ENCODE measurements at places on chromosomes 3 and 15. TPM values are rescaled to one million over a fixed set of nuclear protein-coding genes. Genes with fewer than 3 reads are reported as not detected.

DNA sequence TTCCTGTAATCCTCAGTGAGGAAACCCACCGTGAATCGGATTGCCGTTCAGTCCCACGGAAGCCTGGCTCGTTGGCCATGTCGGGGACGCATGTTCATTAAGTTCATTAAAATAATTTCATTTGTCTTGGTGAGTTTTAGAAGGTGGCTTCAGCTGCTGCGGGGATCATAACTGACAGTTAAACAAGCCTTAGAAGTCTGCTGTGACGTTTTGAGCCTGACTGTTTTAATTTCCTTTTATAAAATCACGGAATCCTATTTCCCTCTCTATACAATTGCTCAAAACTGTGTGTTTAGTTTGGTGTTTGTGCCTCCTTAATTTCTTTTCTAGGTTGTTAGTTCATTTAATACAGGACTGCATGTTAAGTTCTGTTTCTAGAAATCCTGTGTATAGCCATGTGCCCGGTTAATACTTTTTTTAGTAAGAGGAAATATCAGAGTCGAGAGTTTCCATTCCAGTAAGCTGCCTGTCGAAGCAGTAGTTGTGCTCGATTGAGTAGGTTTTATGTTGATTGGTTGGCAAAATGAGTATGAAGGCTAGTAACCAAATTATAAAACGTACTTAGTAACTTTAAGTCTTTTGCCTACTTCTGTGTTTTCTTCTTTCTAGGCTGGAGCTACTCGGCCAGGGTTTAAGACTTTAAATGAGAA, 705 bp downstream of the NIPA2 start:
- H3K36me3 ChIP-seq: peaks cover 35% of the 10 kb centered on the region
- no peaks in the 10 kb centered on the region for H3K27me3 ChIP-seq
- H3K27ac ChIP-seq: peak overlapping the region; percentile 77
- H3K4me3 ChIP-seq: peak overlapping the region; percentile 88

DNA sequence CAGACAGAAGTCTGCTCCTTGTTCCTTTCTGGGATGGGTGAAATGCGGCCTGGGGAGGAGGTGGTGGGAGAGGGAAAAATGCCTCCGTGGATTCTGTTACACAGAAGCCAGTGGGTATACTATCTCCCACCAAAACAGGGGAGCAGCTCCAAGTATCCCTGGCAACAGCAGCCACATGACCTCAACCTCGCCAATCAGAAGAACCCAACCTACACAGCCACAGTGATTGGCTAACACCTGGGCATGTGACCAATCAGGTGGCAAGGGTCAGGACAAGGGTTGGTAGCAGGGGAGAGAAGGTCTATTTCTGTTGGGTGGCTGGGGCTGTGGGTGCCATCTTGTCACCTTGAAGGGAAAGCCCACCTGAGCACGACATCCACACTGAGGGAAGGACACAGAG, 9.1 kb upstream of the ACAD9 start:
- no peak overlapping the region for H3K4me3 ChIP-seq
- H3K27me3 ChIP-seq: no peaks in the 10 kb centered on the region
- no peaks in the 10 kb centered on the region for H3K36me3 ChIP-seq
- H3K27ac ChIP-seq: no peak overlapping the region
- DNase-seq: no peak

- H3K4me1 ChIP-seq: no peaks in the 10 kb centered on the region
- H3K4me3 ChIP-seq: no peak overlapping the region
- H3K27ac ChIP-seq: no peak overlapping the region
- no peaks in the 10 kb centered on the region for H3K36me3 ChIP-seq
- H3K27me3 ChIP-seq: no peaks in the 10 kb centered on the region
Observed at GRCh38 chr3:44323341-44323955, 15.1 kb upstream of the TCAIM start.

DNA sequence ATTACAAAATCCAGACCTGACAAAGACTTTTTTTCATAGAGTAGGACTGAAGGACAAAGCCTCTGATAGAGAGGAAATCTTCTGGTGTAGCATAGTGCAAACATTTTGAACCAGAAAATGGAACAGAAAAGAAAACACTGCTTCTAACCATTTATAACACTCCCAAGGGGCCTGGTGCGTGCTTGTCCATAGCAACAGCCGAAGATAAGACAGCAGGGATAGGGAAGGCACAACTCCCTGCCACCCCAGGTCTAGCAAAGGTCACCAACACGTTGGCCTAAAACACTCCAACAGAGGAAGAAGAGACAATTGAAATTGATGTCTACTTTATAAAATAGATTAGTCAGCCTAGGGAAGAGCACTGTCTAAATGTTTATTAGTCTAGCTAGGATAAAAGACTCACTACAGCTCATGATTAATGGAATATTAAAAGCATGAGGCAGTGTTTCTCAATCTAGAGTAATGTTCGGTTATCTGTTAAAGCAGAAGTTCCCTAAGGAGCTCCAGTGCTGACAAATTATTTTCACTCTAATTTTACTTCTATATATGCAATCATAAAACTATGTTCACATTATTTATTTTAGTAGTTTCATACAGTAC, 145.2 kb downstream of the P3H2 start:
- peaks cover 66% of the 10 kb centered on the region for H3K36me3 ChIP-seq
- no peak overlapping the region for H3K4me3 ChIP-seq
- no peak for DNase-seq

GRCh38 chr15:28994831-28995596, 109.2 kb downstream of the APBA2 start:
- H3K27ac ChIP-seq: no peak overlapping the region
- H3K36me3 ChIP-seq: no peaks in the 10 kb centered on the region
- no peaks in the 10 kb centered on the region for H3K27me3 ChIP-seq
- DNase-seq: no peak
- peaks cover 1% of the 10 kb centered on the region for H3K4me1 ChIP-seq

DNA sequence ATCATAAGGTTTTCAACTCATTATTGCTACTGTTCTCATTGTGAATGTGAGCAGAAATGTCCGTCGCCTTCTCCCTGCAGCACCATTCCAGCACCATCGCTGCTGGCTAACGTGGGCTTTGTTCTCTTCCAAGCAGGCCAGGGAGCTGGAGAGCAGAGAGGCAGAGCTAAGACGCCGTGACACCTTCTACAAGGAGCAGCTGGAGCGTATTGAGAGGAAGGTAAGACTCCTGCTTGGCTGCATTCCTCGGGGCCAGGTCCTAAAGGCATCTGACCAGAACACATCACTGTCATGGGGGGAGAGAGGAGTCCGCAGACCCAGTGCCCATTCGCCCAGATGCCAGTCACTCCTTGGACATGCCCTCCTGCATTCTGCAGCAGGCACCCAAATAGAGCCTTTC, 130.4 kb upstream of the PLXNA1 start:
- no peak overlapping the region for H3K4me3 ChIP-seq
- H3K27me3 ChIP-seq: no peaks in the 10 kb centered on the region
- H3K36me3 ChIP-seq: no peaks in the 10 kb centered on the region
- DNase-seq: no peak
- peaks cover 33% of the 10 kb centered on the region for H3K4me1 ChIP-seq

ZNF620 gene
- 0.69 TPM for total RNA-seq

DNA sequence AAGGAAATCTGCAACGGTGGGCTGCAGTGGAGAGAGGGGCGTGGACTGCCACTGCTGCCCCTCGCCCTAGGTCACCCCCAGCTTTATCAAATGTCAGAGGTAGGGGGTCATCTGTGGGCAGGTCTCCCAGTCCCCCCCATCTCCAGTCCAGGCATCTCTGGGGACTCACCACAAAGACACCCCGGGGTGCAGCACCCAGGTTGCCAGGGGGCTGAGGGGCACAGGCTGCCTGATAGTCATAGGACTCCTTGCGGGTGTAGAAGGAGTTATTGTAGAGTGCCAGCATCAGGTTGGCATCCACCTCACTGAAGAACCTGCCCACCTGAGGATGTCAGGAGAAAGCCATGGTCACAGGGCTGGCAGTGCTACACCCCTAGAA, 6.5 kb upstream of the TMEM115 start:
- no peaks in the 10 kb centered on the region for H3K36me3 ChIP-seq
- H3K27ac ChIP-seq: no peak overlapping the region
- H3K4me1 ChIP-seq: no peaks in the 10 kb centered on the region
- no peak for DNase-seq
- H3K4me3 ChIP-seq: no peak overlapping the region

DNA sequence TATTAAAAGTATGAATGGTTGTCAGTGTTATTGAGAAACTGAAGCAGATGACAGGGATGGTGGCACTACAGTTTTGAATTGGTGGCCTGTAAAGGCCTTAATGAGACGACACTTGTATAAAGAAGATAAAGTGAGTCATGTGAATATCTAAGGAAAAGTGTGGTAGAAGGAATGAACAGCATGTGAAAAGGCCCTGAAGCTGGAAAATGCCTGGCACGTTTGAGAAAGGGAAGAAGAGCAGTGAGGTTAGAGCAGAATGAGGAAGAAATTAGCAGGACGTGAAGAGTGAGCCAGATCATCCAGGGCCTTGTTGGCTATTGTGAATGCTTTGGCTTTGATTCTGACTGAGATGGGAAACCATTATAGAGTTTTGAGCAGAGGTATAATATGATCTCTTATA, 387.6 kb upstream of the DPH6 start:
- H3K27me3 ChIP-seq: no peaks in the 10 kb centered on the region
- H3K4me3 ChIP-seq: no peak overlapping the region
- no peaks in the 10 kb centered on the region for H3K4me1 ChIP-seq
- DNase-seq: no peak

CDHR4 gene
- total RNA-seq: not detected

- H3K4me3 ChIP-seq: no peak overlapping the region
- H3K27ac ChIP-seq: no peak overlapping the region
- no peaks in the 10 kb centered on the region for H3K27me3 ChIP-seq
- no peaks in the 10 kb centered on the region for H3K4me1 ChIP-seq
Observed at GRCh38 chr3:113594066-113594465, 61.7 kb downstream of the SIDT1 start.

ILDR1 gene
- not detected for total RNA-seq

MANF gene
- total RNA-seq: 146 TPM

DNA sequence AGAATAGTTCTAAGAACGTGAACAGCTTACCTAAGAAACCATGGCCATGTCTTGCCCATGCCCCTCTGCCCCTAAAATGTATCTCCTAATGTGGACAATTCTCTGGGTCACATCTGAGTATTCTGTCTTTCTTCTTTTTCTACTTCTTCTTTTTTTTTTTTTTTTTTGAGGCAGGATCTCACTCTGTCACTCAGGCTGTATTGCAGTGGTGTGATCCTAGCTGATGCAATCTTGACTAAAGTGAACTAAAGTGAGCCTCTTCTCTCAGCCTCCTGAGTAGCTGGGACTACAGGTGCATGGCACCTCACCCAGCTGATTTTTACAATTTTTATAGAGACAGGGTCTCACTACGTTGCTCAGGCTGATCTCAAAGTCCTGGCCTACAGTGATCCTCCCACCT, 204.8 kb upstream of the ZPLD1 start:
- 0 out of 2 replicates have a peak, but pooled peaks cover 4% of the 10 kb centered on the region for H3K4me1 ChIP-seq
- no peak overlapping the region for H3K4me3 ChIP-seq
- H3K36me3 ChIP-seq: no peaks in the 10 kb centered on the region
- no peaks in the 10 kb centered on the region for H3K27me3 ChIP-seq

TIGIT gene
- not detected for total RNA-seq

- no peak overlapping the region for H3K4me3 ChIP-seq
- H3K27ac ChIP-seq: no peak overlapping the region
- H3K4me1 ChIP-seq: no peaks in the 10 kb centered on the region
- DNase-seq: no peak
- no peaks in the 10 kb centered on the region for H3K36me3 ChIP-seq
Observed at GRCh38 chr3:181383760-181384159, 328.0 kb upstream of the SOX2 start.

- DNase-seq: no peak
- H3K4me3 ChIP-seq: no peak overlapping the region
- H3K4me1 ChIP-seq: no peaks in the 10 kb centered on the region
- no peak overlapping the region for H3K27ac ChIP-seq
- no peaks in the 10 kb centered on the region for H3K36me3 ChIP-seq
Observed at GRCh38 chr3:17243621-17244020, 358.9 kb downstream of the PLCL2 start.

SLC28A1 gene
- total RNA-seq: not detected

DNA sequence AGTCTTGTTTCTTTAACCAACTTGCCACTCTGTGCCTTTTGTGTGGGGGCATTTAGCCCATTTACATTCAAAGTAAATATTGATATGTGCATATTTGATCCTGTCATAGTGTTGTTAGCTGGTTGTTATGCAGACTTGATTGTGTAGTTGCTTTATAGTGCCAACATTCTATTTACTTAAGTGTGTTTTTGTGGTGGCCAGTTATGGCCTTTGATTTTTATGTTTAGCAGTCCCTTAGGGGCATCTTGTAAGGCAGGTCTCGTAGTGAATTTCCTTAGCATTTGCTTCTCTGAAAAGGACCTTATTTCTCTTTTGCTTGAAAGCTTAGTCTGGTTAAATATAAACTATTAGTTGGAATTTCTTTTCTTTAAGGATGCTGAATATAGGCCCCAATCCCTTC, 282.8 kb upstream of the NECTIN3 start:
- H3K27ac ChIP-seq: no peak overlapping the region
- H3K4me1 ChIP-seq: no peaks in the 10 kb centered on the region
- no peaks in the 10 kb centered on the region for H3K27me3 ChIP-seq
- no peak overlapping the region for H3K4me3 ChIP-seq

GRCh38 chr3:190356246-190356645, 31.7 kb upstream of the CLDN16 start:
- no peaks in the 10 kb centered on the region for H3K36me3 ChIP-seq
- no peak for DNase-seq
- no peaks in the 10 kb centered on the region for H3K27me3 ChIP-seq
- no peak overlapping the region for H3K27ac ChIP-seq
- H3K4me3 ChIP-seq: no peak overlapping the region

- no peaks in the 10 kb centered on the region for H3K4me1 ChIP-seq
- no peak for DNase-seq
- H3K4me3 ChIP-seq: no peak overlapping the region
- H3K36me3 ChIP-seq: no peaks in the 10 kb centered on the region
- no peak overlapping the region for H3K27ac ChIP-seq
- no peaks in the 10 kb centered on the region for H3K27me3 ChIP-seq
Observed at GRCh38 chr3:196192036-196192523, 19.1 kb downstream of the ZDHHC19 start.

- DNase-seq: no peak
- H3K4me1 ChIP-seq: no peaks in the 10 kb centered on the region
- no peak overlapping the region for H3K27ac ChIP-seq
- no peaks in the 10 kb centered on the region for H3K27me3 ChIP-seq
Observed at GRCh38 chr3:148333091-148333490, 364.6 kb upstream of the AGTR1 start.
